NCI-H187 treated with DMSO at 0.1 percent for 48 hours (cell line): ENCODE measurements at places on chromosomes 4 and X.

- no peak for DNase-seq
Observed at GRCh38 chr4:22473268-22473667, 42.6 kb downstream of the ADGRA3 start.

- no peak for DNase-seq
Observed at GRCh38 chr4:142741995-142742394, 104.1 kb downstream of the INPP4B start.

DNA sequence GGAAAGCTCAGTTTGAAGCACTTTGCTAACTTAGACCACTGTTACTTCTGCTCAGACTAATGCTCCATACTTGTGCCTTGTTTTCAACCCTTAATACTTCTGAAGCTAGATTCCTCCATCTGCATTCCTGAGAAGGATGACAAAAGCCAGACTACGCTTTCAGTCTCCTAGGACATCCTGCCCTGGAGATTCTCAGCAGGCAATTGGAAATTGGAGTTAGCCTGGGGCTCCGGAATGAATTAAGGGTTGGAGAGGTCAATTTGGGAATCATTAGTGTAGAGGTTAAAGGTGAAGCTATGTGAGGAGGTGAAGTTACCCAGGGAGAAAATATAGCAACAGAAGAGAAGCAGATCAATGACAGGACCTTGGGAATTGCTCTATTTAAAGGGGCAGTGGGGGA, 215.9 kb upstream of the MBNL3 start:
- no peak for DNase-seq

DNA sequence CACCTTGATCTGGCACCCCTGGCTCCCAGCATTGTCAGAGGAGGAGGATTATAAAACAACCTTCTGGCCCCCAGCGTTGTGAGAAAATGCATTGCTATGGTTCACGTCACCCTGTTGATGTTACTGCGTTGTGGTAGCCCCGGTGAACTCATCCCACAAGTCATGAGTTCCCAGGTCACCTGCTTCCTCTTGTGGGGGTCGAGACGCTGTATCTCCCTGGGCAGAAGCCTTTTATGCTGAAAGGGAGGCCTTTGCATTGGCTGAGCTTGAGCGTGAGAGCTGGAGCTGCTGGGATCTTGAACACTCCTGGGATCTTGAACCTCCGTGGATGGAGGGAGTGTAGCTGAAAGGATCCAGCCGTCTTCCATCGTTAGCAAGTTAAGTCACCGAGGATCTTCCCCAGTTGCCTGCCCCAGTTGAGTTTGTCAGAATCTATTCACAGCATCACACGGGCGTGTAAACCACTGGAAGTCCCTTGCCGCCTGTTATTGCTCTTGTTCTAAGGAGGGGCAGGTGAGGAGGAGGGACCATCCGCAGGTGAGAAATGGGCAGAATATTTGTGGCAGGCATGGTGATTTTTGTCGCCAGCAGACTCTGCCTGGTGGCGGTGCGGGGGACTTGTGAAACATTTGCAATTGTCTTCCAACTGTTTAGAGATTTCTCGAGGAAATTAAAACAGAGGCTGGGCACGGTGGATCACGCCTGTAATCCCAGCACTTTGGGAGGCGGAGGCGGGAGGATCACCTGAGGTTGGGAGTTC, 299.9 kb downstream of the ASMT start:
- DNase-seq: no peak

- peak; percentile 86 for DNase-seq
Observed at GRCh38 chr4:7359400-7360062, 75.2 kb downstream of the PSAPL1 start.

DNA sequence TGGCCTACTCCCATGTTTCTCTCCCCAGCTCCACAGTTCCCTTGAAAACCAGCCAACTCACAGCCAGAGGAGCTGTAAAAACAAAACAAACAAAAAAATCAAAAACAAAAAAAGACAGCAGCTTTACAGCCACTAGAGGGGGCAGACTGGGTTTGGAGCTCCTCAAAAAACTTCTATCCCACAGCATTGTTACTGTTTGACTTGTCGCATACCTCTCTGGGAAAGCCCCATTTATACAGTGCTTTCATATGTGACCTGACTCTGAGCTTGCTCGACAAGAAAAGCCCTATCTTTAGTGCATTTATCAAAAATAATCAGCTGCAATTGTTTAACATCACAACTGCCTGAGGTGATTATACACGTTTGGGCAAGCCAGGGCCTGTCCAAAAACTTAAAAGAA, 21.6 kb downstream of the TSPAN6 start:
- DNase-seq: no peak

DNA sequence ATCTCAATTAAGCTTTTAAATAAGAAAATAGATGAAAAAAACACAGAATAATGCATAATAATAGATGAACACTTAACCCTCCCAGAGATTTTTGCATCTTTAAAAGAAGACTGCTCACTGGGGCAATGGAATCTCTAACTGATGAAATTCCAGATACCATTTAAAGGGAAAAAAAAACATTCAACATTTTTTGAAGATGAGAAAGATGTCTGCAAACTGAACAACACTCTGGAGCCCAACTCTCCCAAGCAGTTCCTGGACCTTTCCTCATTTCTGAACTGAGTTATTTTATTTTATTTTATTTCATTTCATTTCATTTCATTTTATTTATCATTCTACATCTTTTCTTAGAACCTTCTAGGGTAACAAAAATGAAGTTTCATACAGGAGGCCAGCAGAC, 90.7 kb downstream of the CORIN start:
- no peak for DNase-seq

DNA sequence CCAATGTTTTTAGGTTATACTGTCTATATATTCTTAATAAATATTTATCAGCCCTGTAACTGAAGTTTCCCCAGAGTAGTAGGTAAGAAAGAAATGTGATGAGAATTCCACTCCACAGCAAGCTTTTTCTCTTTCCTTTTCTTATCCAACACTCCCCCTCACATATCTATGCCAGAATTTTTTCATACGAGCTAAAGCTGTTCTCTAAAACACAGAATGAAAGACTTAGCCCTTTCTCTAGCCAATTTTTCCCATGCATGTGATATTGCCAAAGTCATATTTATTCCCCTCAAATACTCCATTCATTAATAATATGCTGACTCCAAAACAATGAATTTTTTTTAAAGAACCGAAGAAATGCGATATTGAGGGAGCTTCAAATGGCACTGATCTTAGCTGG, 32.3 kb downstream of the VEGFC start:
- no peak for DNase-seq

- DNase-seq: no peak
Observed at GRCh38 chr4:8538076-8538702, 42.0 kb upstream of the GPR78 start.

- DNase-seq: no peak
Observed at GRCh38 chrX:41258871-41259270, 75.1 kb upstream of the DDX3X start.

DNA sequence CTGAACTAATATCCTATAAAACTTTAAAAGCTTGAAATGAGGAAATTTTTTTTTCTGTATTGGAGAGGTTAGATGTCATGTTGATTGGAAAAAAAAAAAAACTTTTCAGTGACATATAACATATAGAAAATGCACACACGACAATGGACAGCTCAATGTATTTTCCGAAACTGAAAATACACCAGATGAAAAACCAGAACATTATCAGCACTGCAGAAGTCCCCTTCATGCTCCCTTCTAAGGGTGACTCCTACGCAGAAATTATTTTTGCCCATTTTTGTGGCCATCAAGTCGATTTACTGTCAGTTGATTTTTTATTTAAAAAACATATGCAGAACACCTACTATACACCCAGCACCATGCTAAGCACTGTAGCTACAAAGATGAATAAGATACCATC, 148.3 kb downstream of the APBB2 start:
- no peak for DNase-seq

DNA sequence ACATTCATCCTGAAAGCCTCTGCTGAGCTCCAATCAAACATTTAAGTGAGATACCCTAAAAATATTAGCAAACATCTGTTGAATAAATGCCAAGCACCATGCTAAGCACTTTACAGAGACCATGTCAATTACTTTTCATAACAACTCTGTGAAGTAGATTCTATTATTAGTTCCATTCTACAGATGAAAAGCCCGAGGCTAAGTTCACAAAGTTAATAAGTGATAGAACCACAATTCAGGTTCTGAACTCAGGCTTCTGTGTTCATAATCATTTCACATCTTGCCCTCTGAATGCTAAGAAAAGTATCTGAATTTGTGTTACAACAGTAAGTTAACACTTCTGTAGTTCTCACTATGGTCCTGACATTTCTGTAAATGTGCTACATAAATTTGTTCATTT, 27.4 kb downstream of the SEL1L3 start:
- no peak for DNase-seq

GRCh38 chrX:130097507-130098209, 12.6 kb downstream of the ELF4 start:
- no peak for DNase-seq

- no peak for DNase-seq
Observed at GRCh38 chr4:120902925-120903324, 19.6 kb downstream of the PRDM5 start.

- DNase-seq: no peak
Observed at GRCh38 chr4:76658231-76659102, 223.4 kb downstream of the SHROOM3 start.

GRCh38 chr4:167775375-167775774, 317.0 kb upstream of the ANXA10 start:
- no peak for DNase-seq

GRCh38 chrX:107730298-107730655, 45.3 kb downstream of the TSC22D3 start:
- no peak for DNase-seq

DNA sequence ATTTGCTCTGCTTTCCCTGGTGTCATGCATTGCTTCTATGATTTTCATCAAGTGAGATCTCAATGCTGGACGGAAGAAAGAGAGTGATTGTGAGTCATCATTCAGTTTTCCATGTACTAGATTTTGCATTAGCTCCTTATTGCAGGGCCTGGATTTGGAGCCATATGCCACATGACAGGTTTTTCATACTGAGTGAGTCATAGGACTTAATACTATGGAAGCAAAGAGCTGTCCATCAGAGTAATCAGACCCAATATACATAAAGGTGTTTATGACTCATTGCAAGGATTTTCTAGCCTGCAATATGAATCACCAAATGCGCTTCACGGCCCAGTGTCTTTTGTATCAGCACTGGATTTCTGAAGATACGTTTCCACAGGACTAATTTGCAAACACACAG, 11.2 kb upstream of the TFDP3 start:
- DNase-seq: no peak

- no peak for DNase-seq
Observed at GRCh38 chr4:124682384-124682783, 30.1 kb downstream of the ANKRD50 start.

- peak; percentile 11 for DNase-seq
Observed at GRCh38 chr4:55169352-55169961, 44.1 kb upstream of the KDR start.

DNA sequence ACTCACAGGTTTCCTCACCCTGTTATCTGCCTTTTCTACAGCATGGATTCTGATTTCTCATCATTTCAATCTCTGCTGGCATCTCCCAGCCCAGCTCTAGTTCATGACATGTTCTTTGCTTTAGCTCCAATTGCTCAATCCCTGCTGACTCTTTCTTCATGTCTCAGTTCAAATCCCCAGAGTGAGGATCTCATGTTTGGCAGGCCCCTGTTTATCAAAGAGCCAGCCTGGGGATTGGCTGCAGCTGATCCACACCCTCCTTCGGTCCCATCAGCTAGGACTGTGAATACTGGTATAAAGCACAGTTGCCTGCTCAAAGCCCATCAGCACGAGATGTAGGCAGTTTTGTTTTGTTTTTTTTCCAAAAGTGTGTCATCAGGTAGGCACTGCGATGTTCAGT, 14.4 kb upstream of the CC2D2A start:
- DNase-seq: no peak

GRCh38 chrX:133981924-133982323, 3.5 kb downstream of the GPC3 start:
- DNase-seq: no peak

DNA sequence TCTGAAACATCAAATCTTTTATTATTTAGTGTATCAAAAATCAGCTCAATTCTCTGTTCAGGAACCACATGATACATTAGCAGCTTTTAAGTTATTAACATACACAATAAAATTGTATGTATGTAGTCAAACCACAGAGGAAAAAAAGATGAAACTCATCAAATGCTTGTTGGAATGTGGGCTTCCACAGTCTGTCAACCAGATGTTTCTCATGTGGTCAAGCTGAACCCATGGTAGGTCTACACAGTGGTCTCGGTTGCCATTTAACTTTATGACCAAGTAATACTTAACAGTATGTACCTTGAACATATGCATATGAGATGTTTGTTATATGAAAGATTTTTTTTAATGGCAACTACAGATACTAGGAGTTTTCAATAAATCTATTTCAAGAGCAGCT, 427.8 kb downstream of the IL15 start:
- DNase-seq: no peak

- DNase-seq: no peak
Observed at GRCh38 chr4:101419336-101420135, 72.2 kb upstream of the PPP3CA start.

GRCh38 chrX:6223516-6223915, 5.2 kb downstream of the NLGN4X start:
- no peak for DNase-seq

GRCh38 chr4:118270492-118270891, 82.3 kb downstream of the PRSS12 start:
- no peak for DNase-seq

- DNase-seq: no peak
Observed at GRCh38 chrX:32370456-32371205, 840.7 kb downstream of the DMD start.

DNA sequence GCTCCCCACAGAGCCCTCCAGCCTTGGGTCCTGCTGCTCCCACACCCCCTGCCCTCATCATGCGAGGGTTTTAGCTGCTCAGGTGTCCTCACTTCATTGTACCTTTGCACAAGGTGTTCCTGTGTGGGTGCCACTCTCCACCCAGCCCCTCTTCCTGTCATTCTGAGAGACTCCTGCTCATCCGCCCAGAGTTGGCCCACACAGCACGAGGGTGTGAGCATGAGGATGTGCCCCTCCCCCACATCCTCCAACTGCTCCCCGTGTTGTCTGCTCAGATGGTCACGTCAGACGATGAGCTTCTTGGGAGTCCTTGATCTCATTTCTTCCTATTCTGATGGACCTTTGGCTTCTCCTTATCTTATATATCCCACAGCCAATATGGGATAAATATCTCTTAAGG, 53.2 kb downstream of the HTT-AS start:
- DNase-seq: no peak

GRCh38 chr4:57614257-57614932, 504.2 kb upstream of the IGFBP7 start:
- DNase-seq: no peak

DNA sequence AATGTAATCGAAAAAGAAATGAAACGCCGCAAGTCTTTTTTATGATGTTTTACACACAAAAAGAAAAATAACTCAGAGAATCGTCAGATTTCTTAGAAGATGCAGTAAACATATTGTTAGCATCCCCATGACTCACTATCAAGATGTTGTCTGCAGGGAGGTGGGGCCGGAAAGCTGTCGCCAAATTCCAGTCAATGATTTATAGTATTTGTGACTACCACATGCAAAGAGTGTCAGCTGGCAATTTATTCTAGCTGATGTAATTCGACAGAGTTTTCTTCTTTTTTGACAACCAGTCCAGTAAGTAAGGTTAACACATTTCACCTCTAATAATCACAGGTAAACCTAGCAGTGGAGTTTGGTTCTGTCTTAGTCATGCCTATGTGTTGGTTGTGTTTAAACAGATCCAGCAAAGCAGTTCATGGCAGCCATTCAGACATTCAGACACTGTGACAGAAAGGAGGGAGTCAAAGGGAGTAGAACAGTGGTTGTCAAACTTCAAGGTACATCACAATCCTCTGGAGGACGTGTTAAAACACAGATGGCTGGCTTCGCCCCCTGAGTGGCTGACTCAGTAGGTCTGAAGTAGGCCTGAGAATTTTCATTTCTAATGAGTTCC, 19.8 kb upstream of the PPP1R2C start:
- no peak for DNase-seq
